NCI-H1930 (cell line): ENCODE measurements at places on chromosomes 6 and 20.

- no peak for DNase-seq
These were observed 34.2 kb downstream of the TUBB2B start for GRCh38 chr6:3193102-3193849.

- no peak for DNase-seq
These were observed 53.6 kb downstream of the CDH26 start for GRCh38 chr20:60011512-60012507.

- DNase-seq = no peak
These were observed 20.6 kb downstream of the PLEKHG1 start for GRCh38 chr6:150620244-150620643.

- DNase-seq = no peak
These were observed 45.9 kb upstream of the NOP56 start for GRCh38 chr20:2606507-2607006.

GRCh38 chr6:145627451-145627850, 107.9 kb downstream of the EPM2A start:
- DNase-seq = no peak

- no peak for DNase-seq
These were observed 674 bp downstream of the NRSN1 start for GRCh38 chr6:24126586-24127192.

DNA sequence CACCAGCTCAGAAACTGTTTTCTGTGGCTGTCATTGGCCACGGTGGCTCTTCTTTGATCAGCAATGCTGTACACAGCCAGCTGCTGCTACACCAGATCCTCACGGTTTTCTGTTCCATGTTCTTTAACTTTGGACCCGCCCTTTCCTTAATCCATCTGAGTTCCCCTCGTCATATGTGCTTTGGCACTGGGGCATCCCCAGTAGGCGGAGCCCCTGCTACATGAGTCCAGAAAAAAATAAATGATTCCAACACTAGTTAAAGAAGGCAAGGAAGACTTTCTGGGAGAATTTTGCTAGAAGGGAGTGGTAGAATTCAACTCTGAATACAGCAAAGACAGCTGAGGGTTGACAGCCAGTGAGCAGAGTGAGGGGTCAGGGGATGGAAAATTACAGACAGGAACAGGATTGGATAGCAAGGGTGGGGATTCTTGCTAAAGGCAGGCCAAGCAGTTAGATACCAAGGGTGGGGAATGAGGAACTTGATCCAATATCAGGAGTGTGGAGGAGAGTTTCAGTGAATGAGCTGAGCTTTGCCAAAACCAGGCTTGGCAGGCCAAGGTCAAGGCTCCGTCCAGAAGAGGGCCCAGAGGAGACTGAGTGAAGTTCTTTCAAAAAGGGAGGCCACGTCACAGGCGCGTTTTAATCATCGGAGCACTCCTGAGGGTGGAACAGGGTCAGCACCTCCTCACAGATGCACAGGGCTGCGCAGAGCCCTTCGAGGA, 391.8 kb downstream of the CDH4 start:
- no peak for DNase-seq

GRCh38 chr6:43846556-43846955, 76.5 kb downstream of the VEGFA start:
- DNase-seq = no peak

DNA sequence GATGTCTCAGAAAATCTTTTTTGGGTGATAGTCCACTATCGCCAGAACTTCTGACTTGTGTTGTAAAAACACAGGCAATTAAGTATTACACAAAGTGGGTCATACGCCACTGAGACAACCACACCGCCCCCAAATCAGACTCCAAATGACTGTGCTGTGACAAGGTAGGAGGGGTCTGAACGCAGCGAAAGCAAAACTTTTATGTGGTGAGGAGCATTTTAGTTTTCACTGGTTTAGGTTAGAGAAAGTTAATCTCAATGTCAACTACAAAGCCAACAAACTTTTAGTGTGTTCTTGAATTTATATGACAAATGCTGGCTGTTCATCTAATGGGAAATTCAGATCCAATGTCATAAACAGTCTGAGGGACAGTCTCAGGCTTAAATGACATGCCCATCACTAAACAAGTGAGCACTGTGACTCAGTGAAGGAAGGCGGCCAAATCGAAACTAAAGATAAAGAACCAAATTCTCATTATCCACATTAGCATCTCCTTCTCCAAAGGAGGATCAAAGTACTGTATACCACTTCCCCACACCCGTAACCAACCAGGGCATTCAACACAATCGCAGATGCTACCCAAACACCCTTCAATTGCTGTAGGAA, 186.7 kb downstream of the GJA10 start:
- DNase-seq = no peak

DNA sequence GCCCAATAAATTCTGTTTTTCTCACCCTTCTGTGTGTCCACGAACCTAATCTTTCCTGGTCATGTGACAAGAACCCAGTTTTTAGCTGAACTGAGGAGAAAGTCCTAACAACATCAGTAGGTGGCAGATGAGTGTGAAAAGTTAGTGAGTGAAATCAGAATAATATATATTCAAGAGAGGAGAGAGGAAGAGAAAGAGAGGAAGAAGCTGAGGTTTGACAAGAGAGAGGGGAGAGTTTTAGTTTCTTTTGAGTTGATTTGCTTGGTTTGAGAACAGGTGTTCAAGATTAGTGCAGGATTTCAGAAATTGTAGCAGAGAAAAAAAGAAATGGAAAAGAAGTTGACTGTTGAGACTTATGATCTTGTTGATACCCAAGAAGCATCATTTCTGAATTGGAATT, 930.5 kb upstream of the FLRT3 start:
- DNase-seq = no peak

- DNase-seq = no peak
These were observed 9.5 kb downstream of the NUS1 start for GRCh38 chr6:117684749-117685148.

DNA sequence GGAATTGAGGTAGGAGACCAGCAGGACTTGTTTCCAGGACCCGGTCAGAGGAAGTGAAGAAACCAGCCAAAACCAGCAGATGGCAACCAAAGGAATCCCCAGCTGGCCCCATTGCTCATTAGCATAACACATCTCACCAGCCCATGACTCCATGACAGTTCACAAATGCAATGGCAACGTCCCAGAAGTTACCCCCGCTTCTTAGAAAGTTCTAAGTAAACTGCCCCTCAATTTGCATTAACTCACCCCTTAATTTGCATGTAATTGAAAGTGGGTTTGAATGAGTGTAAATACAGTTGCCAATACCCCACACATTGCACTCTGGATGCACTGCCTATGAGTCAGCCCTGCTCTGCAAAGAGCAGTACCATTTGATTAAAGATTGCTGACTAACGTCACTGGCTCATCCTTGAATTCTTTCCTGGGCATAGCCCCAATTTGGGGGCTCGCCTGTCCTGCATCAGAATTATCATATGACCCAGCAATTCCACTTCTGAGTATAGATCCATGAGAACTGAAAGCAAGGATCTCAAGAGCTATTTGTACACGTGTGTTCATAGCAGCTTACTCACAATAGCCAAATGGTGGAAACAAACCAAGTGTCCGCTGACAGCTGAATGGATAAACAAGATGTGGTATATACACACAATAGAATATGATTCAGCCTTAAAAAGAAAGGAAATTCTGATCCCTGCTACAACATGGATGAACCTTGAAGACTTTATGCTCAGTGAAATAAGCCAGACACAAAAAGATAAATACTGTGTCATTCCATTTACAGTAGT, 36.4 kb downstream of the MYLK4 start:
- DNase-seq = no peak

GRCh38 chr6:116450185-116450710, 10.9 kb upstream of the CALHM6 start:
- DNase-seq = no peak

DNA sequence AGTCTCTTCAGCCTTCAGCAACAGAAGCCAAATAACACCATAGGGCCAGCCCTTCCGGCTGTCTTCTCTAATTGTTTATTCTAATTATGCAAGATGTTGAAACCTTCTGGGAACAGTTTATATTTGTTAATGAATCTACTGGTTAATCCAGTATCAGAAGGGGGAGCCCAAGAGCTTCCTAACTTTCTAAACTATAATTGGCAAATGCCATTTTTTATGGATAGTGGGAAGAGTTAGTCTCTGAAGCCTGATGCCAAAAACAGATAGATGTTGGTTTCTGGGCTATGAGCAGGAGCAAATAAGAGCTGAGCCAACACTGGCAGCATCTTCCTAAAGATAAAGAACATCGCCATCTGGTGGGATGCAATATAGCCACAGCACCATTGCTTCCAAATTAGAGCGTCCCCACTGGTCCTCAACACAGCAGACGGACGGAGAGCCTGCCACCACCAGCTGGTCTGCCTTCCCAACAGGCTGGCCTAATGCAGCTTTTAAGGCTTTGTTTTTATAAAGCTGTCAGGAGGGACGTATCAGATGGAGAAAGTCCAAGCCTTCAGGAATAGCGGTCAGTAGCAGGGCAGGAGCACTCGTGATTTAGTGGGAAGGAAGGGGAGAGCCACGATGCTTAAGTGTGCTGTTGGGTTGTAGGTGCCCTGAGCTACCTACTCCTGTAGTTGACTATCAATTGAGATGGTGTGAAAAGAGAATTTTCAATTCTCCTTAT, 118.8 kb downstream of the RALGAPA2 start:
- peak; percentile 82 for DNase-seq

DNA sequence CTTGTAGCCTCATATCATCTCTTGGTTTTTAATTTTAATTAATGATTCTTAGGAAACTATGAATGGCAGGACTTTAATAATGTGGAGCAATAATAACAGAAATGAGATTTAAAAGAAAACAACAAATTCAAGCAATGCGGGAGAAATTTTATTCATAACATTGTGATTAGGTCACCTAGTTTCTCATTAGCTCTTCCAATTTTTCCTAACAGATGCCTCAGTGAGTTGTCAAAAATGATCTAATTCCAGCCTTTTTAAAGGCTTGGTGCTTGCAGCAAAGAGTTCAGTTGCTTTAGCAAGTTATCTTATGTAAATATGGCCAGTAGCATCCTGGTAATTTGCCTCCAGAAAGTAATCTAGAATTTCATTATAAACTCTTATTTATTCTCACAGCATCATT, 20.4 kb downstream of the PDE7B start:
- DNase-seq = no peak

DNA sequence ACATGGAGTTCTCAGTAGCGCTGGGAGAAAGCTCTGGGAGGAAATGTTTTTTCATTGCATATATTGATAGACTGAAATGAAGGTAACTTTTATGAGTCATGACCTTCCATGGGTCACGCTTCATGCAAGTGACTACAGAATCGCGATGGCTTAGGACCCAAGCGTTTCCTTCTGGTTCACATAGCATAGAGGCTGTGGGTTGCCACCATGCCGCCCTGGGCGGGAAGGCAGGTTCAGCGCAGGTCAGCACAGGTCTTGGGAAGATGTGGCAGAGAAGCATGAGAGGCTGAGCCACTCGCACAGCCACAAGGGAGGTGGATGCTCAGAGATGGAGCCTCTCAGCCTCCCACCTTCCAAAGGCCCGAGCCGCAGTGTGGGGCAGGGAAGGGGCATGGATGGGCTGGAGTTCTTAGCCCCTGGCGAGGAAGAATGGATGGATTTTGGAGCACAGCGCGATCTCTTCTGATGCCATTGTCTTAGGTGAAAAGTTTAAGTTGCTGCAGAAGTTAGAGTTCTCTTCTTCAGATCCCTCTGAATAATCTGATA, 219.5 kb downstream of the SMOC2 start:
- no peak for DNase-seq

GRCh38 chr6:99821164-99821563, 172.9 kb downstream of the MCHR2 start:
- no peak for DNase-seq

GRCh38 chr6:134015719-134016557, 36.5 kb downstream of the SLC2A12 start:
- DNase-seq = no peak

GRCh38 chr6:134787261-134787877, 162.5 kb downstream of the ALDH8A1 start:
- DNase-seq = no peak

DNA sequence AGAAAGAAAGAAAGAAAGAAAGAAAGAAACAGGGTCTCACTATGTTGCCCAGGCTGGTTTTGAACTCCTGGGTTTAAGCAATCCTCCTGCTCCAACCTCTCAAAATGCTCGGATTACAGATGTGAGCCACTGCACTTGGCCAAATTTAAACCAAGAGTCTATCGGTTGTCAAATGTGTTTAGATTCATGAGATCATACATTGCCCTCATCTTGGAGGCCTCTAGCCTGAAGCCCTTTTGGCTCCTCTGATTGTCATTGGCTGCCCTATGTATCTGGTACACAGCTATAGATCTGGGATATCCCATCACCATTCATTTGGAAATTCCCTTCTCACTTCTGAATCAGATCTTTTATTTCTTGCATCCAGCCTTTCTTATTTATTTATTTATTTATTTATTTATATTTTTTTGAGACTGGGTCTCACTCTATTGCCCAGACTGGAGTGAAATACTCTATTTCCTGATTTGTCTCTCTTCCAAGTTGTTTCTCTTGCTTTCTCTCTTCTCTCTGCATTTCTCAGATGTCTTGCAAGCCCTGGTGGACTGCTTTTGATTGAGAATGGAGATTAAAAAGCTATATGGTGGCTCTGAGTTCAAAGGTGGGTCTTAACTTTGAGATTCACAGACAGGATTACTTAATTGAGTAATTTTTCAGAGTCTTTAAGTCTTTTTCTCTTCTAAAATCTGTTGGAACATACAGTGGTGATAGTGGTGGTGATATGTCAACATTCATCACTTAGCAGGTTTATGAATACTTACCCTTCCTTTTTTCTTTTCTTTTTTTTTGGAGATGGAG, 121.9 kb downstream of the GJA1 start:
- no peak for DNase-seq

DNA sequence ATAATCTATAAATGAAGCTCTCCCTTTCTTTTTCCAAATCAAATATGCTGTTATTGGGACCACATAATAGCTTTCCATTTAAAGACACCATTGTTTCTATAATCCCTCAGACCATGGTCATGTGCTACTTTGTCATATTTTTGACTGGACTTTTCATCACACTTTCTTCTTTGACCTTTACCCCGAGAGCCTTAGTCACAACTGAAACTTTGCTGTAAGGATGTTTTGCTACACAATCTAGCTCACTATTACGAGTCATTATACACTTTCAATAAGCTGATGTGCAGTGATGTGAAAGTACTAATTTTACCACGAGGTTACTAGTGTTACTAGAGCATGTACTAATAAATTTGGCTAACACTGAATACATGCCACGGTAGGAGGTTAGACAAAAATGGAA, 367.2 kb upstream of the RUNX2 start:
- no peak for DNase-seq

DNA sequence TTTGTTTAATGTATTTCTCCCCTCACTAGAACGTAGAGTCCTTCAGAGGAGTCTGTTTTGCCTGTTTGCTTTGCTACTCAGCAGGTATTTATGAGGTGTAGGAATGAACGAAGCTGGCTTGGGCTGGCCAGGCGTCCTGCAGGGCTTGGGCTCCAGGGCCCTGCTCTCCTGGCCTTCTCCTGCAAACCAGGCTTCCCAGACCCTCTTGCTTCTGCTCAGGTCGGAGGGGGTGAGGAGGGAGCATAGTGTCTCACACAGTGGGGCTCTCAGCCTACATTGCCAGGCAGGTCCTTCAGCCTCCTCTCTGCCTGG, 24.6 kb upstream of the MLN start:
- no peak for DNase-seq

- no peak for DNase-seq
These were observed 7.9 kb upstream of the EEF1E1 start for GRCh38 chr6:8110117-8110721.

- no peak for DNase-seq
These were observed 1.1 kb downstream of the USP45 start for GRCh38 chr6:99514089-99514488.

GRCh38 chr6:66344796-66345195, 637.8 kb upstream of the EYS start:
- no peak for DNase-seq

- no peak for DNase-seq
These were observed 808 bp downstream of the ILRUN start for GRCh38 chr6:34695729-34696188.
